ENCODE measurements at places on chromosomes 5 and 9.

DNA sequence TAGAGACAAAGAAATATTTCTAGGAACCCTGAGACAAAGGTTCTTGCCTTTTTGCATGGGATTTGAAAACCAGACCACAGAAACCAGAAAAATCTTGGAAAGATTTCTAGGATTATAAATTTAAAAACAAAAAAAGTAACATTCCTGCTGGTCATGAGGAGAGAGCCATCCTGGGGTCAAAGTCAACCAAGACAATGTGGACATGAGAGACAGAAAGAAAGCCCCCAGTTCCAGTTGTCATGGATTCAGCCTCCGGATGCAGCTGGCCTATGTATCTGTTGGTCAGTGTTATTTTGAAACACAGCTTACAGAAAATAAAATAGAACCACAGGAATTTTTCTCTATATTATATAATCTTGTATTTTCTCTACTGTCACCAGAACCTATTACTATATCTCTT lies 24.4 kb upstream of the RGMB start:
- no peak for DNase-seq

- no peak for DNase-seq
These were observed 23.5 kb upstream of the ELAVL2 start for GRCh38 chr9:23849379-23850035.

- no peak for DNase-seq
These were observed 42.6 kb downstream of the NEK6 start for GRCh38 chr9:124300312-124300711.

- DNase-seq = peak; percentile 32
These were observed 3.2 kb downstream of the MROH2B start for GRCh38 chr5:41067714-41068568.

DNA sequence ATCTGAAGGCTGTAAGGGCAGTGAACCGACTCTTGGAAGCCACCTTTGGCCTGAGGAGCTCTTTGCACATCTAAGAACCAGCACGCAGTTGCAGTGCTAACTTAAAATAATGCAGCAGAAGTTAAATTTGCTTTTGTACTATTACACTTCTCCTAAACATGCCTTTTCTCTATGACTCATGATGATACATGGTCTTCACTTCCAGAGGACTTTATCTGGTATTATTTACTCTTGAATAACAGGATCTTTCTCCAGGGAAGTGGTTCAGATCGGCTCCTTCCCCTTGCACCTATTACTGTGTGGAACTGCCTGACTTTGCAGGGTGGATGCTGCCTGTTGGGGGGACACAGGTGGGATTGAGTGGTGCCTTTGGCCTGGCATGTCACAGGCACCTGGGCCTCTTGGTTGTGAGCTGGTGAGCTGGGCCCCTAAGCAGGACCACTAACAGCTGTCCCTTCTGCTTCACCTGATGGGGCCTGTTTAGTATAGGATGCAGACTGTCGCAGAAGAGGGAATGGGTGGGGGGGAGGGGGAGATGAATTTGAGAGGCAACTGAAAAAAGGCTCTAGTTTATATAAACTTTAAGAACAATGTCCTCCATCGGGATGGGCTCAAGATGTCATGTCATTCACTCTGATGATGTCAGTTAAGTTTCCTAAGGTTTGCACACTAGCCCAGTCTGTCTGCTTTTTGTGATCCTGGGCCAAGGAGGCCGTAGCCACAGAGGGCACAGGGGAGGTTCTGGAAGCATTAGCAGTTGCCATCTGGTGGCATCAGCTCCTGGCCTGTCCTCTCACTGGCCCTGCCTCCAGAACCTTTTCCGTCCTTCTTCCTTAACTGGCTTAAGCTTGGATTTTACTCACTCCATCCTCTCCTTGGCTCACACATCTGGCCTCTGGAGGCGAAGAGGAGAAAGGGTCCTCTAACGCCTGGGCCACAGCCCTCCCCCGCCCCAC lies 33.9 kb upstream of the GABBR2 start:
- DNase-seq = peak; percentile 44

- no peak for DNase-seq
These were observed 7.2 kb downstream of the PDLIM4 start for GRCh38 chr5:132264546-132265335.

DNA sequence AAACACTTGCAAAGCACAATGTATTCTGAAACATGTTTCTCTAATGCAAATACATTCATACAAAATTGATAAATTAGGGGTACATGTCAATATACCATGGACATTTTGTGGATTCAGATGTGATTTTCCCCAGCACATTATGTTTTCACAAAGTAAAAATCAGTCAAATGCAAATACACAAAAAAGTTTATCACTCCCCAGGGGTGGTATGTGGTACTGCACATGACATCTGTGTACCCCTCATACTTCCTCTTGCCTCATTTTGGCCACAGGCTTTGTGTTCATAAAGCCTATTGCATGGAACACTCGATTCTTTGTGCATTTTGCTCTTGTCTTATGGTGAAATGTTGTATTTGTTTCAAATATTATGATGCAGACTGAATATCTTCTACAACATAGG lies 116.8 kb upstream of the PDE4D start:
- no peak for DNase-seq

- DNase-seq = peak; percentile 39
These were observed 1.1 kb upstream of the ICE1 start for GRCh38 chr5:5421149-5421960.

DNA sequence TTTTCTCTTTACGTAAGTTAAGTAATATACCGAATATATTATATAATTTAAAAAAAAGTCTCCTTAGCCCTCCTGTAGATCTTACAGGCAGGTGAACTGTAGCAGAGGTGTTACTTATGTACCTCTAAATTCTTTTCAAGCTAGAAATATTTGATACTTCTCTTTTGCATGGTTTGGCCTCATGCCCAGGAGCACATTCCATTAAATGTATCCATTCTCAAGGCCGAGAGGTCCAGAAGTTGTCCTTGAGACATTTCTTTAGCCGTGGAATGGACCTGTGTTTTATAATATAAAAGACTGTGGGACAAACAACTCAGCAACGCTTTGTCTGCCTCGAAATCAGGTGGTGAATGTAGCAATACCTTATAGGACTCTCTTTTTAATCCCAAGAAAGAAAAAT lies 184.5 kb downstream of the TRIO start:
- DNase-seq = peak; percentile 71

DNA sequence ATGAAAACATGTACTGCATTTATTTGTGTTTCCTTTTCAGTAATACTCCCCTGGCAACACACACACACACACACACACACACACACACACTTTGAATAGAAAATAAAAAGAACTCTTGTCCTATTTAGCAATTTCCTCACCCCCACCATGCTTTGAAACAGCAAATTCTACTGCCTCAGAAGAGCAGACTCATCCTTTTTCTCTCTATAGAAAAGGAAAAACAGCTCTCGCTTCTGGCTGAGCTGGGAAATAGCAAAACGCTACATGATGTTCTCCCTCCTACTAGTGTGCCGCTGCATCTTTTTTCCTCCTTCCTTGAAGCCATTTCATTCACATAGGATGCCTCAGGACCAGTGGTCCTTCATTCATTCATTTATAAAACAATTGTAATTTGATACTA lies 453.6 kb downstream of the CSNK1G3 start:
- peak; percentile 57 for DNase-seq

DNA sequence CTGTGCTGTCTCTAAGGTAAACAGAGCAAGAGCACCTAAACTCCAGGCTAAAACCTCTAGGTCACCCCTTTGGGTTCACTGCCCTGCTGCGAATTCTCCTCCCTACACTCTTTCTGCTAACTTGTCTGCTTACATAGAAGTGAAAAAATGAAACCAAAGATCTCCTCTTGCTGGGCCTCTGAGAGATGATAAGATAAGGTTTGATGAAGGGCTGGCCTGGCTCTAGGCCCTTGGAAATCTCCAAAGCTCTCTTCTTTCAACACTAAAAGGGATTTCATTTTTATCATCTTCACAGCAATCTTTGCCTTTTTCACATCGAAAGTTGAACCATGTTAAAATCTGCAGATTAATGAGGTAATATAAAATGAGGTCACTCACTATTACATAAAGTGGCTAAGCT lies 450.8 kb upstream of the TLE4 start:
- DNase-seq = peak; percentile 26

GRCh38 chr5:169374761-169375160 lies 73.8 kb upstream of the SLIT3 start:
- peak; percentile 23 for DNase-seq

GRCh38 chr5:61069150-61069549 lies 93.1 kb downstream of the SMIM15 start:
- DNase-seq = no peak

GRCh38 chr5:180034564-180034963 lies 37.0 kb downstream of the RNF130 start:
- DNase-seq = peak; percentile 24

- DNase-seq = no peak
These were observed 12.7 kb downstream of the LRRC14B start for GRCh38 chr5:204001-204400.

GRCh38 chr5:95244479-95244878 lies 40.4 kb downstream of the MCTP1 start:
- no peak for DNase-seq

- DNase-seq = no peak
These were observed 678 bp upstream of the KIF12 start for GRCh38 chr9:114099669-114100270.

GRCh38 chr5:35900972-35901695 lies 37.3 kb downstream of the CAPSL start:
- DNase-seq = no peak

GRCh38 chr5:68047035-68047434 lies 168.5 kb upstream of the PIK3R1 start:
- peak; percentile 68 for DNase-seq
